GM23248 (cell line): ENCODE measurements at places on chromosomes 1 and 21. TPM values are rescaled to one million over a fixed set of nuclear protein-coding genes. Genes with fewer than 3 reads are reported as not detected.

DNA sequence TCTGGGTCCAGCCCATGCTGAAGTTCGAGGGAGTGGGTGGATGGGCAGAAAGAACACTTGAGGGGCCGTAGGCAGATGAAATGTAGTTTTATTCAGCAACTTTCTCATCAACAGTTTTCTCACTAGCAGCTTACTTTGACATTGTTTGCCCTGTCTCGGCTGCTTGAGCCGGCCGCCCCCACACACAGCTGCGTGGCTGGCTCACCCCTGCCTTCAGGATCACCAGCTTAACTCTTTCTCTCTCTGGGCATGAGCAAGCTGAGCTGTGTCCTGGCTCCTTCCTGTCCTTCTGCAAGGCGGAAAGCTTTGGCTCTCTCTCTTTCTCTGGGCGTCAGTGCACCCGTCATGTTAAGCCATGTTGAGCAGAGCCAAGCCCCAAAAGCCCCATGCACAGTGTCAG, 104.4 kb upstream of the GNG12 start:
- no peaks in the 10 kb centered on the region for H3K36me3 ChIP-seq
- DNase-seq: peak; percentile 66
- H3K27ac ChIP-seq: no peak overlapping the region
- peak overlapping the region; percentile 20; the same call in 1 of the 2 replicates for H3K4me3 ChIP-seq
- H3K27me3 ChIP-seq: no peaks in the 10 kb centered on the region

DNA sequence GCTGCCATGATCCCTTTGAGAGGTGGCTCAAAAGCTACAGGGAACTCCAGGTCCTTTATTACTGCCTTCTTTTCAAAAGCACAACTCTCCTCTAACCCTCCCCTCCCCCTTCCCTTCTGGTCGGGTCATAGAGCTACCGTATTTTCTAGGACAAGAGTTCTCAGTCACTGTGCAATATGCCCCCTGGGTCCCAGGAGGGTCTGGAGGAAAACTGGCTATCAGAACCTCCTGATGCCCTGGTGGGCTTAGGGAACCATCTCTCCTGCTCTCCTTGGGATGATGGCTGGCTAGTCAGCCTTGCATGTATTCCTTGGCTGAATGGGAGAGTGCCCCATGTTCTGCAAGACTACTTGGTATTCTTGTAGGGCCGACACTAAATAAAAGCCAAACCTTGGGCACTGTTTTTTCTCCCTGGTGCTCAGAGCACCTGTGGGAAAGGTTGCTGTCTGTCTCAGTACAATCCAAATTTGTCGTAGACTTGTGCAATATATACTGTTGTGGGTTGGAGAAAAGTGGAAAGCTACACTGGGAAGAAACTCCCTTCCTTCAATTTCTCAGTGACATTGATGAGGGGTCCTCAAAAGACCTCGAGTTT, 3.1 kb downstream of the BTG2 start:
- H3K27ac ChIP-seq: no peak overlapping the region
- DNase-seq: no peak
- no peak overlapping the region for H3K4me3 ChIP-seq

Gene CELA3B
- not detected in 2 replicates for total RNA-seq

Gene OSCP1
- 6.6 and 6.9 TPM in 2 replicates for total RNA-seq

Gene DNALI1
- total RNA-seq: 0.32 and 0.63 TPM in 2 replicates

Gene SV2A
- total RNA-seq: 0.51 and 1.1 TPM in 2 replicates

Gene CENPL
- 14.9 and 16.9 TPM in 2 replicates for total RNA-seq

DNA sequence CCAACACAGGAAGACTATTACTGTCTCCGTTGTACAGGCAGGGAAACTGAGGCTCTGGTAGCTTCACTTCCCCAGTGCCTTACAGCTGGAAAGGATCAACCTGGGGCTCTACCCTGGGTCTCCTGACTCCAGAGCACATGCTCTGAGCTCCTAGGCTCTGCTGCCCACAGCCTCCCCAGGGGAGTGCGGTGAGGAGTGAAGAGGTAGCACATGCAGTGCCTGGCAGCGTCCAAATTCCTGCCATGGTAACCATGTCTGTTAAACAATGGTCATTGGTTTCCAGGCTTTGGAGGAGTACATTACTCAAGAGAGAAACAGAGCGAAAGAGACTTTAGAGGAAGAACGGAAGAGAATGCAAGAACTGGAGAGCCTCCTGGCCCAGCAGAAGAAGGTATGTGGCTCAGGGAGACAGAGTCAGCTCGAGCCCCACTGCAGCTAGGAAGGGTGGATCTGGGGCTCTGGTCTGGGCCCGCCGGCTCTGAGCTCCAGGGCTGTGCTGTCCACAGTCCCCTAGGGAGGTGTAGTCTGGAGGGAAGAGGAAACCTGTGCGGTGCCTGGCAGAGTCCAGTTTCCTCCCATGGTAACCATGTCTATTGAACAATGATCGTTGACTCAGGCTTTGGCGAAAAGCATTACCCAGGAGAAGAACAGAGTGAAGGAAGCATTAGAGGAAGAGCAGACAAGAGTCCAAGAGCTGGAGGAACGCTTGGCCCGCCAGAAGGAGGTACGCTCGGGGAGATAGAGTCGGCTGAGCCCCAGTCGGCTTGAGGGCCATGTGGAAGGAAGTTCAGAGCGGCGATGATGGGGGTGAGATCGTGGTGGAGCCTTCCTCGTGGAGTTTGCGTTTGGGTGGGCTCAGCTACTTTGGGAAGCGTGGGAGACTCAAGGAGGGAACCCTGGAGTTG, 64.6 kb upstream of the EFHD2 start:
- H3K4me3 ChIP-seq: no peak overlapping the region
- no peaks in the 10 kb centered on the region for H3K4me1 ChIP-seq
- no peak overlapping the region for H3K27ac ChIP-seq
- no peak for DNase-seq
- no peaks in the 10 kb centered on the region for H3K36me3 ChIP-seq

DNA sequence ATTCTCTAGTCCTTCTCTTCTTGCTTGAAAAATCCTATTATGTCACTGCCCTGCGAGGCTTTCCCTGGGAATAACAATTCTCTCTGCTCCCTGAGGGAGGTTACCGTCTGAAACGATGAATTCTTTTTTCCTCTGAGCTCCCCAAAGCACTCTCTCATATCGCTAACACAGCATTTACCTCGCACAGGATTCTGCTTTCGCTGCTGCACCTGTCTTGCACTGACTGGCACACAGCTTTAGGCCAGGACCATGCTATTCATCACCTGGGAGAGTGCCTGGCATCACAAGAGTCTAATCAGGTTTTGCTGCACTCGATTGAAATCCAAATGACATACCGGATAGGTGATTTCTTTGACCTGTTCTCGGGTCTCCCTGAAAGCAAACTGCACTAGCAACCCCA, 52.8 kb upstream of the GNG4 start:
- H3K36me3 ChIP-seq: no peaks in the 10 kb centered on the region
- no peaks in the 10 kb centered on the region for H3K27me3 ChIP-seq
- no peak overlapping the region for H3K4me3 ChIP-seq
- peaks cover 8% of the 10 kb centered on the region for H3K4me1 ChIP-seq
- DNase-seq: no peak

Gene DIO1
- not detected in 2 replicates for total RNA-seq

DNA sequence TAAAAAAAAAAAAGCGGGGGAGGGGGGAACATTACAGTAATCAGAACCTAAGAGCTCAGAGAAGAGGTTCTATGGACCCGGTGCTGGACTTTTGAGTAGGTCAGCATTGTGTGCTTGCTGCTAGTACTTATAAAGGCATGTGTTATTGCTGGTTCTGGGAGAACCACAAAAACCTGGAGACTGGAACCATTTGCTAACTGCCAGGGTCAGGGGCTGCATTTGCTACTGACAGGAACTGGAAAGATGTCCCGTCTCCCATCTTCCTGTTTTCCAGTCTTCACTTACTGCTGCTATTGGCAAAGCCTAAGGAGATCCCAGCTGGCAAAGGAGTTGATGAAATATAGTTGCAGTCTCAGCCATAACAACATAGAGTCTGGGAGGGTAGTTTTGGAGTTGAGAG, 4.3 kb downstream of the RNF2 start:
- H3K27ac ChIP-seq: no peak overlapping the region
- H3K4me3 ChIP-seq: no peak overlapping the region
- no peaks in the 10 kb centered on the region for H3K36me3 ChIP-seq

Gene TMCC2
- total RNA-seq: 1.7 and 2.7 TPM in 2 replicates

DNA sequence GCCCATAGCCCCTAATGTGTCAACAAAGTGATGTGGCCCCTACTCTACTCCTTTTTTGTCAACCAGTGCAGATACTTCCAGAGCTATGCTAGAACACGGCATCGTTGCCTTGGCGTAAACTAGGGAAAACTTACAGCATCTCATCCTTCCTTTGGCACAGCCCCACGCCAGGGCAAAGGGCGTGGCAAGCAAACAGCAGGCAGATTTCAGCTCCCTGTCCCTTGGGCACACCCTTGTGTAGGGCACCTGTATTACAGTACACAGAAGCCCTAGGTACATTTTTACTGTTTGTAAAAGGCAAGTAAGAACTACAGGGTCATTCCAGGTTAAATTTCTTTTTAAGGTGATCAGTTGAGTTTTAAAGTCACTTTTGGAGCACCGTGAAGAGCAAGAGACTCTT, 29.3 kb downstream of the PRDX6 start:
- no peak for DNase-seq
- no peak overlapping the region for H3K4me3 ChIP-seq
- no peak overlapping the region for H3K27ac ChIP-seq

Gene TTC39A
- not detected in 2 replicates for total RNA-seq

DNA sequence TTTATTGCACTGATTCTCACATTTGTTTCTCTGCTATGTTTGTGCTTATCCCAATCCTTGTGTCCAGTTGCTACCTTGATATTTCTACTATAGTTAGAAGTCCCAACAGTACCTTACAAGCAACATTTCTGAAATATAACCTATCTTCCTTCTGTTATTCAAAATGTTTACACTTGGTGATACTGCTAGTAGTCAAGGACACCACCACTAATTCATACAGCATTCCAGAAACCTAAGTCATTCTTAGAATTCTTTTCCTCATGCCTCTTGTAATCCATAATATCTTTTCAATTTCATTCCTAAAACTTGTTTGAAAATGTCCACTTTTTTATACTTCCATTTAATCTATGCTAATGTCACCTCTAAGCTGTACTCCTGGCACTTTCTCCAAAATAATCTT, 2132.1 kb downstream of the NCAM2 start:
- H3K4me3 ChIP-seq: no peak overlapping the region
- H3K4me1 ChIP-seq: no peaks in the 10 kb centered on the region
- no peak for DNase-seq
- H3K27me3 ChIP-seq: no peaks in the 10 kb centered on the region

DNA sequence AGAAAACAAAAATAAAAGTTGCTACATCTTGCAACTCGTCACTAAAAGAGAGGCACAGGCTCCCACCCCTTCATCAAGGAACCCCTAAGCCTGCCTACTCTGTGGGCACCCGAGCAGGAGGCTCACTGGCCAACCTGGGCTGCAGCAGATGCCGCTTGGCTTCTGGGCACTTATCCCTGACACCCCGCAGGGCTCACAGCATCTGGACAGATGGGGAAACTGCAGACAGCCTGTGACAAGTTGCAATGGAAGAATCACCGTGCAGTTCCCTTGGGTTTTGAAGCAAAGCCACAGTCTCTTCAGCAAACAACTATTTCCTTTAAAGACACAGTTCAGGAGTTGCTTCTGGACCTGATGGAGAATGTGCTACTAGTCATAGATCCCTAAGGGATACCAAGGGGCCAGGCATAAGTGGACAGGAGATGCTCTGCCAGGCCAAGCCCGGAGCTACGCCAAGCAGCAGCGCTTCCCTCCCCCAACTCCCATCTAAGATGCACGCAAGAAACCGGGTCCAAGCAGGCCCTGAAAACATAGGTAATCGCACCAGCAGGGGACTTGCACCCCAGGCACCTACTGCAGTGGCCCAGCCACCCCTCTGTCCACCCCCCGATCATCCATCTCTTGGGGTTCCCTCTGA, 170.6 kb downstream of the NPHP4 start:
- H3K27ac ChIP-seq: no peak overlapping the region
- no peak for DNase-seq
- H3K4me3 ChIP-seq: no peak overlapping the region
- no peaks in the 10 kb centered on the region for H3K36me3 ChIP-seq
- H3K27me3 ChIP-seq: no peaks in the 10 kb centered on the region

- no peak for DNase-seq
- no peaks in the 10 kb centered on the region for H3K36me3 ChIP-seq
- no peaks in the 10 kb centered on the region; the same call in 1 of the 2 replicates for H3K27me3 ChIP-seq
These were observed 44.5 kb upstream of the DISP3 start for GRCh38 chr1:11434501-11434900.

- H3K4me1 ChIP-seq: no peaks in the 10 kb centered on the region
- DNase-seq: no peak
- no peak overlapping the region for H3K4me3 ChIP-seq
- H3K36me3 ChIP-seq: no peaks in the 10 kb centered on the region
These were observed 3901.8 kb downstream of the SRGAP2C start for GRCh38 chr1:125086611-125087010.

GRCh38 chr1:53557830-53558738, 98.9 kb downstream of the DMRTB1 start:
- no peaks in the 10 kb centered on the region for H3K27me3 ChIP-seq
- H3K27ac ChIP-seq: no peak overlapping the region
- DNase-seq: no peak
- no peaks in the 10 kb centered on the region for H3K36me3 ChIP-seq

- H3K36me3 ChIP-seq: peaks cover under 1% of the 10 kb centered on the region
- no peak overlapping the region for H3K27ac ChIP-seq
- H3K4me1 ChIP-seq: no peaks in the 10 kb centered on the region
- no peak overlapping the region for H3K4me3 ChIP-seq
- no peaks in the 10 kb centered on the region for H3K27me3 ChIP-seq
These were observed 26.7 kb downstream of the NDC1 start for GRCh38 chr1:53811414-53811851.

- DNase-seq: no peak
- no peaks in the 10 kb centered on the region for H3K36me3 ChIP-seq
- H3K27me3 ChIP-seq: peaks cover 10% of the 10 kb centered on the region; the same call in 1 of the 2 replicates
- no peak overlapping the region for H3K27ac ChIP-seq
- no peak overlapping the region for H3K4me3 ChIP-seq
These were observed 65.0 kb upstream of the SLC22A15 start for GRCh38 chr1:115911294-115911693.

DNA sequence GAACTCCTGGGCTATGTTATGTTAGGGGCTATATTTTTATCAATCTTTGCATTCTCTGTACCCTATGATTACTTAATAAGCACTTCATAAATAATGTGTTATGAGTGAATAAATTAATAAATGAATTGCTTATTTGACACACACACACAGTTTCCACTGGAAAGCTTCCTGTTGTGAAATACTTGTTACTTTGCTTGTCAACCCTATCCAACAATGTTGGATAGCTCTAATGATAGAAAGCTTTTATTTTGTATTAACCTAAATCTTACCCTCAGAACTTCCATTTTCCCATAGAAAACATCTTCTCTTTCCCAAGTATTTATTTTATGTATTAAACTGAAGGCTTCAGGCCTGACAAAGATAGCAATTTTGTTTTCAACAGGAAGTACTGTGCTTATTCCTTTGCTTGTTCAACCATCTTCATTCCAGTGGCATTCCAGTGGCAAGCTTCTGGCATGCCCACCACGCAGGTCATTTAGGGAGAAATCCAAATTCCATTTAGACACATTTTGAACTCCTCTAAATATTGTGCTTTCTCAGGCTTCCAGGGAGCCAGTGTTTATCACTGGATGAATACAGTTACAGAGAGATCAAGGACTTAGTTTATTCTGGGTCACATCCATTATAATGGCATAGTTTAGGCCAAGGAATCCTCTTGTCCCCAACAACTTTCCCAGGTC, 134.4 kb downstream of the TGFB2 start:
- H3K36me3 ChIP-seq: no peaks in the 10 kb centered on the region
- H3K27ac ChIP-seq: peak overlapping the region; percentile 93
- no peaks in the 10 kb centered on the region for H3K27me3 ChIP-seq
- no peak overlapping the region for H3K4me3 ChIP-seq
- peaks cover 73% of the 10 kb centered on the region for H3K4me1 ChIP-seq

Gene CCT3
- total RNA-seq: 248 and 307 TPM in 2 replicates

Gene TRIM45
- total RNA-seq: 0.51 and 0.76 TPM in 2 replicates
